Pulmonary artery endothelial cell (primary cell): ENCODE measurements at places on chromosomes 4 and X. TPM values are rescaled to one million over a fixed set of nuclear protein-coding genes. Genes with fewer than 3 reads are reported as not detected.

GUCY1B1 gene
- total RNA-seq = 0.20 TPM in 1 of 2 replicates, not detected in the other

COL4A6 gene
- 1.5 and 2.0 TPM in 2 replicates for total RNA-seq

FGD1 gene
- 2.3 and 2.7 TPM in 2 replicates for total RNA-seq

SHROOM2 gene
- 5.1 and 6.9 TPM in 2 replicates for total RNA-seq

ADH1A gene
- total RNA-seq = not detected in 2 replicates

CFI gene
- total RNA-seq = 23.9 and 25.1 TPM in 2 replicates
